CD4-positive, alpha-beta T cell treated with Interleukin-1 beta for 1 hour (primary cell): ENCODE measurements at places on chromosomes 2 and 18.

DNA sequence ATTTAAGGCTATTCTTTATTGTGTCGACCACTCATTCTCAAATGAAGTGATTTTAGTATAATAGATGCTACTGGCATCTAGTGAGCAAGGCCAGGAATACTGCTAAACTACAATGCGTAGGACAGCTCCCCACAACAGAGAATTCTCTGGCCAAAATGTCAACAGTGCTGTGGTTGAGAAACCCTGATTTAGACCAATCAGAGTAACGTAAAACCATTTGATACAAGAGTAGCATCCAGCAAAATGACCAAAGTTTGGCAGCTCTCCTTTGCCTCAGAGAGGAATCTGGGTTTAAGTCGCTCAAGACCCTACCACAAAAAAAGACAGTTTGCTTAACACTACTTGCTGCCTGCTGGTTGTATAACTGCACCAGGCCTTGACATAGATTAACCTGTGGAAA lies 37.0 kb upstream of the TTN start:
- no peak for DNase-seq

- no peak for DNase-seq
These were observed 1.2 kb upstream of the GRB14 start for GRCh38 chr2:164622338-164623106.

GRCh38 chr2:218366621-218367414 lies 10.2 kb downstream of the CATIP start:
- no peak for DNase-seq

DNA sequence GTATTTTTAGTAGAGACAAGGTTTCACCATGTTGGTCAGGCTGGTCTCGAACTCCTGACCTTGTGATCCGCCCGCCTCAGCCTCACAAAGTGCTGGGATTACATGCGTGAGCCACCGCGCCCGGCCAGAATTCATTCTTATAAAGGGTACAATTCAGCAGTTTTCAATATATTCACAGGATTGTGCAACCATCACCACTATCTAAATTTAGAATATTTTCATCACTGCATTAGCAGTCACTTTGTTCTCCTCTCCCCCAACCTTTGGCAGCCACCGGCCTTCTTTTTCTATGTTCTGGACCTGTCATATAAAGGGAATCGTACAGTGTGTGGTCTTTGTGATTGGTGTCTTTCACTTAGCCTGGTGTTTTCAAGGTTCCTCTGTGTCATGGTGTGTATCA lies 40.7 kb downstream of the TCF7L1 start:
- DNase-seq: no peak

- DNase-seq: no peak
These were observed 78.8 kb downstream of the TET3 start for GRCh38 chr2:74063486-74063885.
